SHP77 treated with DMSO at 0.1 percent for 48 hours (cell line): ENCODE measurements at places on chromosomes 12 and 14.

DNA sequence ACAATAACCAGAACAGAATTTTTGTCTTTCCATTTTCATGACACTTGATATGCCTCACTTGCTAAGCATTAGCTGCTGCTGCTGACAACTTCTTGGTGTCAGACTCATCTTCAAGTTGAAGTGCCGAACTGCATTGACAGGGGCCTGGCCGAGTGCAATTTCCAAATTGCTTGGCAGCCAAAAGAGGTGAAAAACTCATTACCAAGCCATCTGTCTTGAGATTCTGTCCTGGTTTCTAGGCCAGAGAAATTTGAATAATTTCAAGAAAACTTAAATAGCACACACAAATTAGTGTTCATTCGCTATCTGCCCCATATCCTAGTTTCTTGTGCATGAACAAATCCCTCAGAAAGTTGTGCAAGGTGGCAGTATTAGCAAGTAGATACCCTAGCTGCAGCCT, 165.3 kb upstream of the RASSF8 start:
- no peak for DNase-seq

DNA sequence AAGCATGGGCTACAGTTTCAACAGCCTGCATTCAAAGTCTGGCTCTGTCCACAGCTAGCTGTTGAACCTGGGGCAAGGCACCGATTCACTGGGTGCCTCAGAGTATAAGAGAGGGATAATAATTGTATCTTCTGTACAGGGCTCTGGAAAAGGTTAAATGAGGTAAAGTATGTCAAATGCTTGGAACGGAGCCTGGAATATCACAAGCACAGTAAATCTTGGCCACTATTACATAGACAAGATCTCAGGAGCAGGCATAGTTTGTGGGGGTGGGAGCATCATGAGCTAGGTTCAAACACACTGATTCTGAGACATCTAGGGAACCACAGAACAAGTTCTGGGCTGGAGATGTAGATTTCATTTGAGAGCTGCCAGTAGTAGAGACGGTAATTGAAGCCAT, 203.7 kb upstream of the NUDT4 start:
- no peak for DNase-seq

- DNase-seq = no peak
Measured at GRCh38 chr12:122867691-122868461, 28.0 kb downstream of the VPS37B start.

DNA sequence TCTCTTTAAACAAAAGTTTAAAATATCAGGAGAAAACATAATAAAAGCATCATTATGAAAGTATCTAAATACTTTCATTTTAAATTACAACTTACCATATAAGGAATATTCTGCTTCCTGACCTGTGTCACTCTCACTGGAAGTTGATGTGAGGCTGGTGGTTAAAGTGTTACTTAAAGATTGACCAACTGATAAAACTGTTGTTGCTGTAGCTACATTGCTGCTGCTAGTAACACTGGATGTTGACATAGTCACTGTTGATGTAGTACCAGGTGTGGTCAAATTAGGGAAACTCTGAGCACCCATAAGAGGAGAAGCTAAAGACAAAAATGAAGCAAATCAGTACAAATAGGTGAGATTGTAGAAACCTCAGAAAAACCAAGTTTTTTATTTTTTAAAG, 79.9 kb downstream of the HECTD1 start:
- no peak for DNase-seq

DNA sequence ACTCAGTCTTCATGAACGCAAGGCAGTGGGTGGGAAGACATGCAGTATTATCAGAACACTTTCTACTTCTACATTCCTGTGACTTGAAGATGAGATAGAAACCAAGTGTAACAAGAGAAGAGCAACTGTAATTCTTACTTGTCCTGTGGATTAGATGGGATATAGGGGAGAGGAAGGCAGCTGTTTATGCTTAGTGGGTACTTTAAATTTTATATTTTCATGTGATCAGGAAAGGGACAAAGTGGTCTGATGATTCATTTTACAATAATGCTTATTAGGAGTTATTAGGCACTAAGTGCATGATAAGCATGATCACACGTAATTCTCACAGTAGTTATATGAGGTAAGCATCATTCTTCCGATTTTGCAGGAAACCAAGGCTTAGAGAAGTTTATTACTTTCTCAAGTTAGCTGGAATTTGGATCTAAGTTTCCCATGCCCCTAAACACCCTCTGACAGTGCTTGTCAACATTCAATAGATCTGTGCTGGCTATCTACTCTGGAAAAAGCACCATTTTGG, 52.7 kb downstream of the PTGER2 start:
- no peak for DNase-seq

DNA sequence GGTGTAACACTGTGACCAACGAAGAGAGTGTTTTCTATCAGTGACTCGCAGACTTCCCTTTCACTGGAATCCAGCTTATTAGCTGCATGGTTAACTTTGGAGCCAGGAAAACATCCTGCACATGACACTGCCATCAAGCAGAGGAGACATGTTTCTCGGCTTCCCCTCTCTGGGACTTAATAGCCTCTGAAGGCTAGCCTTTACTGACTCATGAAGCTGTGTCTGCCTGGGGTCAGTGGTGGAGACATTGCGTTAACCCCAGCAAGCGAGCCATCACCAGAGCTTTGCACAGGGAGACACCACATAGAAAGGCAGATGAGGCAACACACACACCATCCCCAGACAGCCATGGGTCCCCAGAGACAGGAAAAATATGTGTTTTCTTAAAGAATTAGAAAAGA, 126.9 kb upstream of the PRICKLE1 start:
- DNase-seq = no peak

- DNase-seq = no peak
Measured at GRCh38 chr14:28515571-28515970, 251.0 kb upstream of the FOXG1 start.

- DNase-seq = no peak
Measured at GRCh38 chr12:92144631-92145480, 790 bp downstream of the BTG1 start.
